Stimulated activated CD8-positive, alpha-beta memory T cell treated with anti-CD3 and anti-CD28 coated beads, Interleukin-4, amount 100 ng/mL, for 1 hour (primary cell): ENCODE measurements at places on chromosomes 5 and 9.

DNA sequence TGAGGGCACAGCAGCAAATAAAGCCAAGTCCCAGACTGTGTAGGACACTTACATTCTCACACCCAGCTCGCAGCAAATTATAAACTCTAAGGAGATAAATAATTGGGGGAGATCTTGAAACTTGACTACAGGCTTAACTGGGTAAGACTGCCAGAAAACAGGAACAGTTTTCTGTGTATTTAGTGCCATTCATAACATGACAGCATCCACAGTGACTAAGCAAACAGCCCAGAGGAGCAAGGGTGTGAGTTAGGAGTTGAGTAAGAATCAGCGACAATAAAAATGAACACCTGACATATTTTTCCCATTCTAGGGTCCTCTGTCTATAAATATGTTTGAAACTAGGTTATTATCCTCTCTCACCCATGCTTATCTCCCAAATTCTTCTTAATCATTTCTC, 370.9 kb upstream of the WWC1 start:
- DNase-seq = no peak

GRCh38 chr9:129270903-129271431, 92.9 kb upstream of the IER5L start:
- DNase-seq = no peak

GRCh38 chr9:95783426-95783975, 92.0 kb upstream of the ERCC6L2 start:
- DNase-seq = no peak

DNA sequence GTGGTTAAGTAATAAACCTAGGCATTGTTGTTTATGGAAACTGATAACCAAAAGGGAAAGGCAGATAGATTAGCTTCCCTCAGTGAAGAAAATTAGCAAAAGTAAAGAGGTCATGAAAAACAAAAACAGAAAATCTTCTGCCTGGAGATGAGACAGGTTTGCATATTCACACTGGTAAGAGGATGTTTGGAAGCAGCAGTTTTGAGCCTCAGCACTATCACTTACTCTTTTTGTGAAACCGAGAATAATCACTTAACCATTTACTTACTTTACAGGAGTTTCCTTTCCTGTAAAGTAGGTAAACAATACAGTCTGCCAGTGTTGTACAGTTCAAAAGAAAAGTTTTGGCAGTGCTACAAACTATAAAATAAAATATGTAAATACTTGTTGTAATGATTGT, 35.5 kb upstream of the EMB start:
- no peak for DNase-seq

DNA sequence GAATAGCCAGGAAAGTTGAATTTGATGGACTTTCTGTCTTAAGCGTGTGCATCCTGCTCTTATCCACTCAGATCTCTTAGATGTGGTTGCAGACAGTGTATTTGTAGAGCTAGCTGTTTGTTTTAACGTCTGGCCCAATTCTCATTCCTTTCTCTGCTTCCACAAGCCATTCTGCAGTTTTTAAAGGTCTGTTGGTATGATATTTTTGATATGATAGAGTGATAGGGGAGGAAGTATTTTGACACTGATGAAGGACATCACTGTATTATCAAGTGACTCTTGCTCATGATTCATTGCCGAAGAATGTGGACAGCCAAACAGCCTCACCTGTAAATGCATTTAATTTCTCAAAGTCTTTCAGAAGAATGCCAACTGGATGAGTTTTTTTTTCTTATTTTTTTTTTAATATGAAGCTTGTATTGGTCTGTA, 4.5 kb downstream of the TJP2 start:
- no peak for DNase-seq

DNA sequence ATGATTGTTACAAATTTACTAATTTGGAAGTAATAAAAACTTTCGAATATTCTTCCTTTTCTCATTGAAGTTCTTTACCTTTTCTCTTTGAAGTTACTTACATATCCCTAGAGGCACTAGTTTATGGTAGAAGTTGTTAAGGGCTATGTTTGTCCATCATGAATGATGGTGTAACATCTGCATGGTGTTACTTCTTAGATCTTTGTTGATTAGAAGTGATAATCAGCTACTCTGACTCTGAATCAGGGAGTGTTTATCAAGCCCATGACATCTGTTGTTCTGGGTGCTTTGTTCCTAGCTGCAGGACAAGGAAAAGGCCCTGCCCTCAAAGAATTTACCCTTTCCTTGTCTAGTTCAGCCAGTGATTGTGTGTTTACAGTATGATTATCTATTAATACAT, 32.9 kb downstream of the MAP3K1 start:
- no peak for DNase-seq

DNA sequence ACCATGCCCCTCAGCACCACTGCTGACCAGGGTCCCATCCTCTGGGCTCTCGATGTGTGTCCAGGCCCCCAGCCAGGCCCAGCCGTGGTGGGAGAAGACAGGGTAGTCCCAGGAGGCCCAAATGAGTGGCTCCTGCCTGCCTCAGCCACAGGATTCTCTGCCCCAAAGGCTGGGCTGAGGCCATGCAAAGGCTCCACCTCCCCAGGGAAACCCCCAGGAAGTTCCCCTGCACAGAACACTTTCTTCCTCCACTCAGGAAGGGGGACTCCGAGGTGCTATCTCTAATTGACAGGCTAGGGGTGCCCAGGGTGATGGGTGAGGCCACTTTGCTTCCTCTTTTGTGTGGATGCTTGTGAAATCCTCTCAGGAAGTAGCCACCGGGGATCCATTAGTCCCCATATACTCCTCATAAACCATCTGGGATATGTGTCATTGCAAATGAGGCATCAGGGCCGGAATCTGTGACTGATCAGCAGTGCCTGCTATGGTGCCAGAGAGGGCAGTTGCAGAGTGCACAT, 23.1 kb upstream of the TDRD7 start:
- DNase-seq = no peak
